Esophagus squamous epithelium (tissue), 5 donors: ENCODE measurements at places on chromosomes 2 and 18.

DNA sequence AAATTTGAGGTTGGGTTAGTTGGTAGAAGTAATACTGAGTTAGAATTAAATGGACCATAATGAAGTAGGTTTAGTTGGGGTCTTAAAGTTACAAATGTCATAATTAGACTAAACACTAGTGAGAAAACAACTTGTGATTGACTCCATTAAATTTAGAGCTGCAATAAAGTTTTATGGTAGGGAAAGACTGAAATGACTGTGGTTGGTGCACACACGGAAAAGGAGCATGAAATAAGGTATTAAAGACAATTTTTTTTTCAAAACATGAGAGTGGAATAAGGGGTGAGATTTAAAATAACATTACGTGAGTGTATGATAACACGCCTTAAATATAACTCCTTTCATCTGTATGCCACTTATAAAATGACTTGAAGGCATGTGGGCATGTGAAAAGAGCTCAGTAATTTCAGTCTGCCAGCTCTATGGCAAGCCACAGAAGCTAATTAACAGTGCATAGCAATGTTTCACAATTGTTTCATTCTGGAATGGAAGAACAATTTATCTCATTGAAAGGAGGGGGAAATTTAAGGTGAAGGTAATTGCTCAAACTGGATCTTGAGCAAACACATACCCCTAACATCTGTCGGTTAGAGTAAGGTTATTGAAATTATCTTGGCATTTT, 1.4 kb downstream of the FRZB start:
- no peak for DNase-seq

DNA sequence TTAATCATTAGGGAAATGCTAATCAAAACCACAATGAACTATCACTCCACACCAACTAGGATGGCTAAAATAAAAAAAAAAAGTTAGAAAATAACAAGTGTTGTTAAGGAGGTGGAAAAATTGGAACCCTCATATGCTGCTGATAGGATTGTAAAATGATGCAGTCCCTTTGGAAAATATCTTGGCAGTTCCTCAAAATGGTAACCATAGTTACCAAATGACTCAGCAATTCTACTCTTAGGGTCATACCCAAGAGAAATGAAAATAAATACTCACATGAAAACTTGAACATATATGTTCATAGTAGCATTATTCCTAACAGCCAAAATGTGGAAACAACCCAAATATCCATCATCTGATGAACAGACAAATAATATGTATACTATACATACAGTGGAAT, 15.7 kb upstream of the ACVR2A start:
- DNase-seq = no peak

DNA sequence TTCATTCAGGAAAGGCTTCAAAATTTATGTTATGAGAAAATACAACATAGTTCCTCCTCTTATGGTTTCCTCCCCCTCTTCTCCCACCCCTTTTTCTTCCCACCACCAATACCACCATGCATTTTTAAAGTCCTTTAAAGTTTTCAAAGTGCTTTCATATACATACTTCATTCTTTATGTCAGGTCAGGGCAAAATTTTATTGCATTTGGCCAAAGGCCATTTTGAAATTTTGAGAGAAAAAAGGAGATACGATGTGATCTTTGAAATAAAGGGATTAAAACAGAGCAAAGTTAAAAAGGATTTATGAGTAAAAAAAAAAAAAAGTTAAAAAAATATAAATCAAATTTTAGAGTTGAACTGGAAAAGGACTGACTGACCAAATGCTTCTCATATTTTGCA, 792.5 kb upstream of the FANCL start:
- no peak for DNase-seq

GRCh38 chr18:8046441-8046840, 479.3 kb downstream of the PTPRM start:
- DNase-seq = no peak

DNA sequence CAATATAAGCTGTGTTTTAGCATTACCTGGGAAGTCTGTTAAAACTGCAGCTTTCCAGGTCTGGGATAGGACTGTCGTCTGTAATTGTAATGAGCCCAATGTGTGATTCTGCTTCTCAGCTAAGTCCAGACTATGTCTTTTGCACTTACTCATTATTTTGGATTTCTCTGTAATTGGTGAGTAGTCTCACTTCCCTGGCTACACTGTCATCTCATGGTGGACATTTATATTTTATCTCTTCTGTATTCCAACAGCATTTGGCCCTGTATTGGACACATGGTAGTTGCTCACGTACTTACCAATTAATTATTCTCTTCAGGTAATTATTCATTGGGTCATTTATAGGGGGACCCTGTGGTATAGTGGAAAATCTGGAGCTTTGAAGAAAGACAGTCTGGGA, 28.0 kb downstream of the LHCGR start:
- DNase-seq = no peak

- no peak for DNase-seq
Measured at GRCh38 chr2:141519906-141520305, 610.9 kb downstream of the LRP1B start.

GRCh38 chr2:156065912-156066311, 266.6 kb downstream of the NR4A2 start:
- DNase-seq = no peak

DNA sequence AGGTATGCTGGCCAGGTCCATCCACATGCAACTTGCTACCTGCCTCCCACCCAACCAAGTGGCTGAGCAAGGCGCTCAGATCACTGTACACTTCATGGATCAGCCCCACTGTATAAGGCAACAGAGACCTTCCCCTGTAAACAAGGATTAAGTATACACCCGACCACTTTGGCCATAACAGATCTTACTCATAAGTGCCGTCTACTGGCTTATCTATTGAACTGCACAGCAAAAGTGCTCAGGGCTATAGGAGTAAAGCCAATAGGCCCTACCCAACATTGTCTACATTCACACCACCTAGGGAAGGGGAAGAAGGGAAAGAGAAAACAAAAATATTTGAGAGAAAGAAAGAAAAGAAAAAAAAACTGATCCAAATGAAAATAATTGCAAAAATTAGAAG, 663.9 kb upstream of the LRRTM1 start:
- no peak for DNase-seq

DNA sequence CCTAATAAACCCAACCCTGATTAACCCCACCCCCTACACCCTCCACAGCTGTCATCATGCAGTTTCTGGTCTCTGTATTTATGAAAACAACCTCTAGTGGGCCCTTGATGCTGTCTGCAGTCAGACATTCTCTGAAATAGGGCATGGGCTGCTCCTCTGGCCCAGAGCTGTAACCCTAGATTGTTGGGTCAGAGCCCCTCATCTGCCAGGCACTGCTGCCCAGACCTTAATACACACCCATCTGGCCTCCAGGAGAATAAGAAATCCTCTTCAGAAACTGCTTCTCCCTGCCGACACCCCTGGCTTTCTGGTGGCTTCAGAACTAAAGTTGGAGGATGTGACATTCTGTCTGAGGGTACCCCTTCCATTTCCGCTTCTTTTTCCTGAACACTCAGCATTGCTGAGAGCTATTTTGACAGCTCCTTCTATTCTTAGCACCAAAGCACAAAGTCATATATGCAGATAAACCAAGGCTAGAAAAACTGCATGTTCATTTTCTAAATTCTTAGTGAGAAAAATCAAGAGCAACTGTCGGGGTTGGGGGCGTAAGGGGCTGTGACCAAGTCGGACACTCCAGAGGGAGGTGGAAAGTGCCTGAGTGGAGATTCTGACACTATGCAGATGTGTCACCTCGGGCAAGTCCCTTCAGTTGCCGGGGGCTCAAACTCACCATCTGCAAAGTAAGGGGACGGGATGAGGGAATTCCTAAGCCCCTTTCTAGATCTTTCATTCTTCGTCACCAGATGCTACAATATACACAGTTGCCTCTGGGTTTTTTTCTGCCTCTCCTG, 28.7 kb downstream of the SRSF7 start:
- no peak for DNase-seq

DNA sequence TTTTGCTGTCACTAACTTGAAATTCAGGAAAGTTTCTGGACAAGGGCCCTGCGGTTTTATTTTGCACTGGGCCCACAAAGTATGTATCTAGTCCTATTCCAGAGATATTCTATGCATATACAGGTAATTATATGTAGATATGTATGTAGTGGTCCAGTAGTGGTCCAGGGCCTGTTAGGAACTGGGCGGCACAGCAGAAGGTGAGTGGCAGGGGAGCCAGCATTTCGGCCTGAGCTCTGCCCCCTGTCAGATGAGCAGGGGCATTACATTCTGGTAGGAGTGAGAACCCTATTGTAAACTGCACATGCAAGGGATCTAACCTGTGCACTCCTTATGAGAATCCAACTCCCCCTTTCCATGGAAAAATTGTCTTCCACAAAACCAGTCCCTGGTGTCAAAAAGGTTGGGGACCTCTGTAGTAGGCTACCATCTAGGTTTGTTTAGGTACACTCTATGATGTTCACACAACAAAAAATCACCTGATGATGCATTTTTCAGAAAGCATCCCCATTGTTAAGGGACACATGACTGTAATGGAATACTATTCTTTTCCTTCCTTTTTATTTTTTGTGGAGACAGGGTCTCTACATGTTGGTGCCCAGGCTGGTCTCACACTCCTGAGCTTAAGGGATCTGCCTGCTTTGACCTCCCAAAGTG, 2.8 kb upstream of the PPP4R3B start:
- no peak for DNase-seq
